ENCODE measurements at places on chromosomes 6 and 20. TPM values are rescaled to one million over a fixed set of nuclear protein-coding genes. Genes with fewer than 3 reads are reported as not detected.

- DNase-seq: no peak
Observed at GRCh38 chr20:25306991-25307903, 59.4 kb downstream of the PYGB start.

Gene TRAPPC3L
- 0.04 TPM for total RNA-seq

DNA sequence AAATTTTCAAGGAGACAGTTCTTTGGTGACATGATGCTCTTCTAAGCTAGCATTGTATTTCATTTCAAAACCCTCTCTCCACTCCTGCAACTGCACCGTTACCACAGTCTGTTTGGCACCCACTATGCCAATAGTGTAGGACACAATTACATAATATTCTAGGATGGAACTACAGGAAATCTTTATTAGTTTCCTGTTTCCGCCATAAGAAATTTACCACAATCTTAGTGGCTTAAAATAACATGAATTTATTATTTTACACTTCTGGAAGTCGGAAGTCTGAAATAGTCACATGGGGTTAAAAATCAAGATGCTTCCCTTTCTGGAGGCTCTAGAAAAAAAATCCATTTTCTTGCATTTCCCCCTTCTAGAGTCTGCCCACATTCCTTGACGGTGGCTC, 733.1 kb downstream of the HDGFL1 start:
- no peak for DNase-seq

GRCh38 chr20:38249536-38250310, 10.8 kb downstream of the KIAA1755 start:
- DNase-seq: no peak

- DNase-seq: no peak
Observed at GRCh38 chr20:5668529-5668868, 81.7 kb upstream of the SHLD1 start.

- DNase-seq: no peak
Observed at GRCh38 chr20:50559856-50560638, 49.9 kb downstream of the PTPN1 start.

GRCh38 chr6:95681736-95682135, 104.4 kb downstream of the MANEA start:
- no peak for DNase-seq

DNA sequence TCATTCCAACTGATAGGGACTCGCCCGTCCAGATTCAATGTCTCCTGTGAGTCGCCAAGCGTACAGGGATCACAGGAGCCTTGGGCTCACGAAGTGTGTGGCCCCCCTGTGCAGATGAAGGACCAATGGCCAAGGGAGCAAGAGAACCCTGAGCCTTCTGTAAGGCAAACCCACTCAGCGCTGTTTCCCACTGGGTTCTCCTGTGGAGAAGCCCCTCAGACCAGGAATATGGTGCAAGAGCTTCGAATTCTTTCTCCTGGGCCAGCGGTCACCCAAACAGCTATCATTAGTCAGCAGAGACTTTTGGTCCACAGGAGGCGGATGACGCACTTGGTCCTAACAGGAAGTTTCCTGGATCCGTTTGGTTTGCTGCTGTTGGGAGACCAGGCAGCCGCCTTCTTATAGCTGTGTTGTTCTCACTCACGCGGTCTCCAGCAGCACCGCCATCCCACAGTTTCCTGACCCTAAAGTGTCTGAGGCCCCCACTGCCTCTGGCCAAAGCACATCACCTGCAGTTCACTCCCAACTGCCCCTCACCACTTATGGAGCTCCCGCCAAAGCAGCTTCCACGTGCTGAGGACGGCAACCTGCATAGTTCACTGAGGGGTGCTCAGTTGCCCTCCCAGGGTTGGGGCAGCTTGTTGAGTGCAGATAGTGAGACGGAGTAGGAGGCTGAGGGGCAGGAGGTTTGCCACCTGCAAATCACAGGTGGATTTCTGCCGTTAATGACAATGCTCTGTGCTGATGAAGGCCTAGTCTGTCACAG, 268.6 kb downstream of the ERMARD start:
- no peak for DNase-seq

GRCh38 chr6:43800746-43801494, 30.9 kb downstream of the VEGFA start:
- DNase-seq: no peak

- no peak for DNase-seq
Observed at GRCh38 chr6:451336-451735, 59.8 kb downstream of the IRF4 start.

Gene PSORS1C2
- total RNA-seq: not detected

- DNase-seq: no peak
Observed at GRCh38 chr6:107271208-107271790, 156.0 kb upstream of the BEND3 start.

All from pulmonary artery endothelial cell (primary cell).